ENCODE measurements at places on chromosomes 1 and 21. TPM values are rescaled to one million over a fixed set of nuclear protein-coding genes. Genes with fewer than 3 reads are reported as not detected.

- peaks cover 53% of the 10 kb centered on the region for H3K27me3 ChIP-seq
- peak overlapping the region; percentile 62 for H3K4me3 ChIP-seq
- DNase-seq, result no peak
Measured at GRCh38 chr1:8025671-8026144, 401 bp downstream of the ERRFI1 start.

DNA sequence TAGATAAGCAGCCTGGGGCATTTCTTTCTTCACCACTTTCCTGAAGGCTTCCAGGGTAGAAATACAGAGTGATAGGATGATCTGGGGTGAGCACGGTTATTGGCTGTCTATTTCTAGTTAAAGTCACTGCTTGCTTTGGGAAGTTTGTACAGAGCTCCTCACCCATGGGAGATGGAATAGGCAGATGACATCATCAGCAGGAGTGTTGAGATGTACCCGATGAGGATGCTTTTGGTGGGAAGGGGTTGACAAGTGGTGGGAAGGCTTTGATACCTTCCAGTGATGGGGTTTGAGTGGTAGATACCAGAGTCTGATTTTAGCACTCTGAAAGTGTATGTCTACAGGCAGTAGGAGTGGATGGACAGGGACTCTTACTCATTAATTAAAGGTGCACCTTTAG, 112.6 kb downstream of the BRINP2 start:
- no peak overlapping the region for H3K27ac ChIP-seq
- H3K36me3 ChIP-seq, result no peaks in the 10 kb centered on the region
- H3K4me3 ChIP-seq, result no peak overlapping the region
- no peaks in the 10 kb centered on the region for H3K4me1 ChIP-seq

DNA sequence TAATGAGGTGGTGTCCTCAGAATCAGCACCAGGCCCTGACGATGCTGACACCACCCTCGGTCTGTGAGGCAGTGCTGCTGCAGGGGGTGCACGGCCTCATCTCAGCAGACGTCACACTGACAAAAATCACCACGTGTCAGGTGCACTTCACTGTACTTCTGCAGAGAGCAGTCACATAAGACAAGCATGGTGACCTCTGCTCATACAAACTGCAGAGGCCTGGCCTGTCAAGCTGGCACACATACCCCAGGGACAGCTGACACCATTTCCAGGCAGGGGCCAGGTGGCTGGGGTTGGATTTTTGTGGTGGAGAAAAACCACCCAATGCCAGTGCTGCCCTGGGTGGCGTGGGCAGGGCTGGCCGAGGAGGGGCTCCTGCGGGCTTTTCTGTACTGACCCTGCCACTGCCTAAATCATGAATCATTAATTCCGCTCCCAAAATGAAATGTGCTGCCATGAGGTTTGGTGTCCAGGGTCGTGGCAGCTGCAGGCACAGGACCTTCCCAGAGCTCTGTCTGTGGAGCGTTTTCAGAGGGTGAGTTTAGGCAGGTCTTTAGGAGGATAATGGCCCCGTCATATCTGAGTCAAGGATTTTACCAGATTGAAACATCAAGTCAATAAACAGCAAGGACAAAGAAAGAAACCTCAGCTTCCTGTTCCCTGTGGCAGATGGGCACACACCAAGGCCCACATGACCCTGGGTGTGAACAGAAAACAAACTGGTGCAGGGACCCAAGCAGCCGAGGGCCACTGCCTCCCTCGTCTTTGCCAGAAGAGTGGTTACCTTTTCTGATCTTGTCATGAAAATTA, 33.4 kb upstream of the GPR153 start:
- H3K36me3 ChIP-seq, result peaks cover 14% of the 10 kb centered on the region
- no peaks in the 10 kb centered on the region for H3K27me3 ChIP-seq
- peak overlapping the region; percentile 62 for H3K27ac ChIP-seq
- no peak overlapping the region for H3K4me3 ChIP-seq
- DNase-seq, result no peak

DNA sequence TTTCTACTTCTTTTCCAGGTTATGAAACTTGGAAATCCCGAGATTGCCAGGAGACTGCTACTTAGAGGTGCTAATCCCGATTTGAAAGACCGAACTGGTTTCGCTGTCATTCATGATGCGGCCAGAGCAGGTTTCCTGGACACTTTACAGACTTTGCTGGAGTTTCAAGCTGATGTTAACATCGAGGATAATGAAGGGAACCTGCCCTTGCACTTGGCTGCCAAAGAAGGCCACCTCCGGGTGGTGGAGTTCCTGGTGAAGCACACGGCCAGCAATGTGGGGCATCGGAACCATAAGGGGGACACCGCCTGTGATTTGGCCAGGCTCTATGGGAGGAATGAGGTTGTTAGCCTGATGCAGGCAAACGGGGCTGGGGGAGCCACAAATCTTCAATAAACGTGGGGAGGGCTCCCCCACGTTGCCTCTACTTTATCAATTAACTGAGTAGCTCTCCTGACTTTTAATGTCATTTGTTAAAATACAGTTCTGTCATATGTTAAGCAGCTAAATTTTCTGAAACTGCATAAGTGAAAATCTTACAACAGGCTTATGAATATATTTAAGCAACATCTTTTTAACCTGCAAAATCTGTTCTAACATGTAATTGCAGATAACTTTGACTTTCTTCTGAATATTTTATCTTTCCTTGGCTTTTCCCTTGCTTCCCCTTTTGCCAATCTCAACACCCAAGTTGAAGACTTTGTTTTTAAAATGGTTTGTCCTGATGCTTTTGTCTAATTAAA, 4.0 kb downstream of the CDKN2C start:
- peaks cover 60% of the 10 kb centered on the region for H3K36me3 ChIP-seq
- DNase-seq, result no peak
- no peak overlapping the region for H3K27ac ChIP-seq
- H3K4me3 ChIP-seq, result no peak overlapping the region

Gene GMEB1
- 27.2 TPM for total RNA-seq

GRCh38 chr1:154416471-154417337, 11.6 kb downstream of the IL6R start:
- H3K27me3 ChIP-seq, result no peaks in the 10 kb centered on the region
- H3K4me1 ChIP-seq, result peaks cover 39% of the 10 kb centered on the region
- H3K4me3 ChIP-seq, result no peak overlapping the region
- H3K36me3 ChIP-seq, result no peaks in the 10 kb centered on the region
- no peak overlapping the region for H3K27ac ChIP-seq
- no peak for DNase-seq

Gene CLDN14
- not detected for total RNA-seq

GRCh38 chr1:76267631-76268030, 193.1 kb downstream of the ST6GALNAC3 start:
- H3K4me1 ChIP-seq, result peaks cover 59% of the 10 kb centered on the region
- peaks cover 5% of the 10 kb centered on the region for H3K36me3 ChIP-seq
- H3K27me3 ChIP-seq, result no peaks in the 10 kb centered on the region
- peak overlapping the region; percentile 87 for H3K27ac ChIP-seq

Gene DCST1
- not detected for total RNA-seq

Gene SPRR2A
- total RNA-seq, result not detected

DNA sequence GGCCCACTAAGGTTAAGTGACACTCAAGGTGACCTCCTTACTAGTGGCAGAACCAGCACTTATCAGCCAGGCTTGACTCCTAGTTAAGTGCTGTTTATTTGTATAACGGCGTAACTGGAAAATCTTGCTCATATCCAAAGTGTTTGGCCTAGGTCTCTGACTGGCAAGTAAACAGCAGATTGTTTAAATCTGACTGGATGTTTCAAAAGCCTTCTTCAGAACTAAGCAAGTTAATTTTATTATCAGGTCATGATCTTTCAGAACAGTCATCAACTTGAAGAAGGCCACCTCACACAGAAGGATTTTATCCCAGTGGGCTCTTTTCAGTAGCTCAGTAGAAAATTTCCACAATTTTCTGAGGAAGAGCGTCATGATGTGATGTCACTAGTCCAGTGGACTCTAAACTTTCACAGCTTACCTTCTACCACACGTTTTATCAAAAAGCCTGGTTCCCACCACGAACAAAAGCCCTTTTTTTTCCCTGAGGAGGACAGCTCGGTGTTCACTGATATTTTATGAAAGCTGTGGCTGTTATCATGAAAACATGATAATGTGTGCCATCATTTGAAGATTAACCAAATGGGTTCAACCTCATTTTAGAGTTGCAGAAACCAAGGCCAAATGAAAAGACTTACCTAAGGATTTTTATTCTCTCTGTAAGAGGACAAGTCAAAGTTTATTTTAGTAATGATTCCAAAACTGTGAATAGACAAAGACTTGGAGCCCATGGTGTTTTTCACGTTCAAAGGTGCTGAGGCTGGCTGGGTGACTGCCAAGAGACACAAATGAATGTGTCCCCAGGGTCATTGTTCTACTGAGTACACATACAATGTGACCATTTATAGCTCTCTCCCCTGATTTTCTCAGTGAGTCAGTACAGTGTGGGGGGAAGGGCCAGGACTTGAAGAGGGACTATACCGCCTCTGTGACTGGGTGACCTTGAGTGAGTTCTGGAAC, 9.1 kb downstream of the SGIP1 start:
- H3K4me1 ChIP-seq, result no peaks in the 10 kb centered on the region
- no peak overlapping the region for H3K27ac ChIP-seq
- no peak for DNase-seq
- no peak overlapping the region for H3K4me3 ChIP-seq
- no peaks in the 10 kb centered on the region for H3K36me3 ChIP-seq

Gene DNAJC28
- 0.40 TPM for total RNA-seq

- H3K4me3 ChIP-seq, result no peak overlapping the region
- no peaks in the 10 kb centered on the region for H3K36me3 ChIP-seq
- H3K27me3 ChIP-seq, result peaks cover 3% of the 10 kb centered on the region
- no peak overlapping the region for H3K27ac ChIP-seq
- no peak for DNase-seq
Measured at GRCh38 chr1:31510853-31511789, 65.2 kb upstream of the TINAGL1 start.

Gene XCL2
- total RNA-seq, result not detected

DNA sequence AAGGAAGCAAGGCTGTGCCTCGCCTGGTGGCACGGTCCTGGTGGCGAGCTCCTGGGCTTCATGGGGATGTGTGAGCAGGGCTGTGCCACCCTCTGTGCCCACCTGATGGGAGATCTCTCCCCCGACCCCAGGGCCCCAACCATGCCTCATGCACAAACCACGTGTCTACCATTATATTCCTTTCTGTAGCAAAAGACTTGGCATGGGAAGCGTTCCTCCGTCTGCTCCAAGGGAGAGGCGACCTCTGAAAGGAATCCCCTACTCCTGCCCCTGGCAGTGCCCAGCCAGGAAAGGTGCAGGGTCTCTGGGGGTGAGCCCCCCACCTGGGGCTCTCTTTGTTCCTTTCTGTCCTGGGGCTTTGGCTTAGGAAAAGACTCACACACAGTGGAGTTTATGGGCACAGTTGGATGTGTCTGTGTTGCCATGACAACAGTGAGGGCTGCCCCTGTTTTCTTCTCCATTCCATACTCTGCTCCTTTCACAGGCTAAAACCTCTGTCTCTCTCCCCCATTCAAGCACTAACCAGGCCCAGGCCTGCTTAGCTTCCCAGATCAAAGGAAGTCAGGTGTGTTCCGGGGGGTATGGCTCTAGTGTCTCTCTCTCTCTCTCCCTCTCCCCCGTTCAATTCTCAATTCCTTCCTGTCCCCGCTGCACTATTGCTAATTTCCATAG, 21.4 kb upstream of the LRRN2 start:
- H3K27me3 ChIP-seq, result peaks cover 14% of the 10 kb centered on the region
- peaks cover 24% of the 10 kb centered on the region for H3K4me1 ChIP-seq
- DNase-seq, result no peak
- no peak overlapping the region for H3K27ac ChIP-seq
- no peak overlapping the region for H3K4me3 ChIP-seq
- H3K36me3 ChIP-seq, result no peaks in the 10 kb centered on the region

DNA sequence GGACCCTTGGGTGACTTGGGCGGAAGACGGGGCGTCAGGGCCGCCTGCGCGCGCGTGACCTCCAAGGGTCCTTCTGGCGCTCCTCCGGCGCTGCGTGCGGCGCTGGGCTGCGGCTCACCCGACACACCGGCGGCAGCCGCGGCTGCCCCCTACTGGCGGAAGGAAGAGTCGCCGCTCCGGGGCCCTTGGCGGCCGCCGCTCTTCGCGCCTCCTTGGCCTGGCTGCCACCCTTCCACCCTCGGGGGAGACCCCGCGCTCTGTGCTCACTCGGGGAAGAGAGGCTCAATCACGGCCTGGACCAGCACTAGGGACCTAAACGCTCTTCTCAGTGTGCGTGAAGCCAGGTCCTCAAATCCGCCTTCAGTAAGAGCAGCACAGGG, 89.7 kb downstream of the DMRTA2 start:
- no peaks in the 10 kb centered on the region for H3K36me3 ChIP-seq
- peaks cover 4% of the 10 kb centered on the region for H3K4me1 ChIP-seq
- no peak overlapping the region for H3K4me3 ChIP-seq
- peak; percentile 56 for DNase-seq

- DNase-seq, result no peak
- peaks cover 63% of the 10 kb centered on the region for H3K4me1 ChIP-seq
- peak overlapping the region; percentile 93 for H3K27ac ChIP-seq
- H3K36me3 ChIP-seq, result peaks cover 33% of the 10 kb centered on the region
- H3K27me3 ChIP-seq, result no peaks in the 10 kb centered on the region
- H3K4me3 ChIP-seq, result peak overlapping the region; percentile 99
Measured at GRCh38 chr1:154960446-154961136, 991 bp downstream of the PYGO2 start.

DNA sequence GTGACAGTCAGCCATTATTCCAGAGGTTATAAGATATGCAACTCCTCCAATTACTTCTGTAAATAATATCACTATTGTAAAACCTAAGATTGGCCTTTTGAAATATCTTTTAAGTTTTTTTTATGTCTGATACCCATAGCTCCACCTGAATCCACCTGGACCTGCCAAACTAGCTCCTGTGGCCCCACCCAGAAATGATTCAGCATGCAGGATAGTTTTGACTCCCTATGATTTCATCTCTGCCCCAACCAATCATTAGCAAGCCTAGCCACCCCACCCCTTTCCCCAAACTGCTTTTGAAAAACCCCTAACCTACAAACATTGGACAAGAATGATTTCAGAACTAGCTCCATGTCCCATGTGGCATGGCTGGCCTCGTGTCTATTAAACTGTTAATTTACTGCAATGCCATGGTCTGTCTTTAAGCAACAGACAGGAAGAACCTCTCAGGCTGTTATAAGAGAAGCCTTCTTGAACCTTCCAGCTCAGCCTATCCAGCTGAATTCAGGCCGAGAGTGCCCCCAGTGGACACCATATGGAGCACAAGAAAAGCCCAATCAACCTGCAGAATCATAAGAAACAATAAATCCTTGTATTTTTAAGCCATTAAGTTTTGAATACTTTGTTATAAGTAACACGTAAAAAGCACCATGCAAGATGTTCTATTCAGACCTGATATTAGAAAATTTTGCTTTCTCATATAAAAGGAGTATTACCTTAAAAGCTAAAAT, 263.0 kb upstream of the ZRANB2 start:
- no peaks in the 10 kb centered on the region for H3K27me3 ChIP-seq
- H3K4me3 ChIP-seq, result no peak overlapping the region
- no peak for DNase-seq
- H3K4me1 ChIP-seq, result no peaks in the 10 kb centered on the region
